WTC11 (cell line): ENCODE measurements at places on chromosomes 7 and 10.
A peak's percentile ranks its signal among the peaks of the same experiment; 100 is the strongest.

DNA sequence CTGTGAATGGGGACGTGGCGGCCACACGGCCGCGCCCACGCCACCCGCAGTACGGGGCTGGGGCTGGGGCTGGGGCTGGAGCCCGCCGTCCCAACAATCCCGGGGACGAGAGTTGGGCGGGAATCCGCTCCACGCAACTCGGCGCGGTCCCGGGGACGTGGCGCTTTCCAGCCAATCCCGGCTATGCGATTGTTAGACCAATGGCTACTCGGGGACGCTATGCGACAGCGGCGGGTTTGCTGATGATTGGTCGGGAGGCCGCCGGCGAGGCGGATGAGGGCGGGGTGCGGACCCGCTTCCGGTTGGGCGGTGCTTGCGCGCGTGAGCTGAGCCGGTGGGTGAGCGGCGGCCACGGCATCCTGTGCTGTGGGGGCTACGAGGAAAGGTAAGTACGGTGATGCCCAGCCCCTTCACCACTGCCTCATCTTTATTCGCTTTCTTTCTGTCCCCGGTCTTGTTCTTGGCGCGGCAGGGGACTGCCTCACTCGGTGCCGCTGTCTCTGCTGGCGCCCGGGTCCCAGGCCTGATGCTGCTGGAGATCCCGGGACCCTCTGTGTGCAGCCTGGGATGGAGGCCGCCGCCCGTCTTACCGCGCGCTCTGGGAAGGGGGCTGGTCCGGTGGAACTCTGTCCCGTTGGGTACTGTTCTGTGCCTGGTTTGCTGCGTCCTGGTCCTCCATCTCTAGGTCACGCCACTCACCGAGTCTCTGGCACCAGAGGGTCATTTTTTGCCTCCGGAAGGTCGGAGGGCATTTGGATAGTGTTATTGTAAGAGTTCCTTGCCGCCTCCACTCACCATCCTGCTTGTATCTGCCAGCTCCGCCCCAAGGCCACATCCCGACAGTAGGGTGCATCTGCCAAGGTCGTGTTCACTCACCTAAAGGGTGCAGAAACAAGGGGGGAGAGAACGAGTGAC is at the start of gene CALU:
Gene CALU (plus strand): TSS at position 312 of the 915 bp plus-strand sequence. CDS start 9,225 bp downstream, outside the sequence.
- peak within 1 kb of the TSS; percentile 96 for H3K27ac ChIP-seq
- peak within 1 kb of the TSS; percentile 98 for H3K4me3 ChIP-seq
- peaks cover 22% of the 10 kb centered on the region for H3K4me1 ChIP-seq
- H3K36me3 ChIP-seq, result peaks cover 3% of the 10 kb centered on the region; the same call in 1 of the 2 replicates

DNA sequence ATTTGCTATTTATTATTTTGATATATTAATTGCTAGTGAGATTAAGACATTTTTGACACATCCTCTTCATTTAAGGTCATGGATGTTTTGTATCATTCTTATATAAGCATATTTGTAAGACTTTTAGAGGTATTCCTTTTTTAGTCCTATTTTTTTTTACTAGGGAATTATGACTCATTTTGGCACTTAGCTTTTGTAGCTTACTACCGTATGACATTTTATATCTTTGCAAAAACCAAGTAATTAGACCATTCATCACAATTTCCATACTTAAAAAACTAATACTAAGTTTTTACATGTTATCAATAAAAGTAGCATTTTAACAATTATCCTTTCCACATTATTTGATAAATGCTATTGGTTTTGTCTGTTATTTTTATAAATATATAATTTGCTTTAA is 41.6 kb downstream of the BMPR1A start:
- H3K27me3 ChIP-seq, result no peaks in the 10 kb centered on the region
- no peak for DNase-seq
- no peak overlapping the region for H3K27ac ChIP-seq
- no peaks in the 10 kb centered on the region; the same call in 1 of the 2 replicates for H3K36me3 ChIP-seq

- H3K36me3 ChIP-seq, result no peaks in the 10 kb centered on the region
- H3K27ac ChIP-seq, result no peak overlapping the region
- no peak for DNase-seq
- peaks cover 4% of the 10 kb centered on the region for H3K4me1 ChIP-seq
- no peaks in the 10 kb centered on the region for H3K27me3 ChIP-seq
These were observed 173.6 kb upstream of the CACNA2D1 start for GRCh38 chr7:82617156-82617555.

GRCh38 chr7:4265676-4266075 is 416.4 kb upstream of the FOXK1 start:
- H3K27ac ChIP-seq, result no peak overlapping the region
- no peaks in the 10 kb centered on the region for H3K27me3 ChIP-seq
- no peak overlapping the region for H3K4me3 ChIP-seq
- H3K36me3 ChIP-seq, result no peaks in the 10 kb centered on the region

DNA sequence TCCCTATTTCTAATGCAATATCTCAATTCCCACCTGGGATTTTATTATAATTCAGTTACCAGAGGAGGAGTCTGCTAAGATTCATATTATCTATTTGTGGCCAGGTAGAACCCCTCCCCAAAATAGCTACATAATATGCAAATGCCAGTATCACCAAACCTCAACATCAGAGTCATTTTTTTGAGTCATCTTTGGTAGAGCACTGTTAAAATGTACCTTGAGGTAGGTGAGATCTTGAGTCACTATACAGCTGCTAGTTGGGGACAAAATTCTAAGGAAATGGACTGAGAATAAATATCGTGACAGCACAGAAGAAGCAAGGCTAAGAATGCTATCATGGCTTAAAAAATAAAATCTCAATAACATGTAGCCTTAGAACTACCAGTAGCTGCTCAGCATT is 4.7 kb upstream of the CRYGN start:
- peaks cover 23% of the 10 kb centered on the region for H3K4me1 ChIP-seq
- no peak overlapping the region for H3K27ac ChIP-seq
- H3K27me3 ChIP-seq, result peaks cover 9% of the 10 kb centered on the region
- DNase-seq, result no peak

DNA sequence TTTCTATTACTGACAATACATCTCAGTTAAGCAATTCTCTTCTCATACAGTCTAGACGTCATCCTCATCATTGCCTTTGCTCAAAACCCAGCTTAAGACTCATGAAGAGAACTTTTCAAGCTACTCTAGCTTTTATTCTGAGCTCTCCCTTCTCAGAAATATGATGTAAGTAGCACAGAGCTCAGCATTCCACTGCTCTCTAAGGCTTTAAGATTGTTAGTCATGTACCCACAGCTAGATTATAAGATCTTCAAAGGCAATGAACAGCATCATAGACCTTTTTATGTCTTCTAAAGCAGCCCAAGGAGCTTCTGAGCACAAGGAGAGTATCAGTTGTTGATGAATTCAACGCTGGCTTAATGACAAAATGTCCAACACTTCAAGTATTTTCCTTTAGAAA is 119.3 kb downstream of the NRP1 start:
- H3K36me3 ChIP-seq, result no peaks in the 10 kb centered on the region
- DNase-seq, result no peak
- H3K4me3 ChIP-seq, result no peak overlapping the region

GRCh38 chr7:132430861-132431822 is 145.1 kb downstream of the PLXNA4 start:
- no peak for DNase-seq
- H3K27ac ChIP-seq, result no peak overlapping the region
- peaks cover 3% of the 10 kb centered on the region; the same call in 1 of the 2 replicates for H3K27me3 ChIP-seq

DNA sequence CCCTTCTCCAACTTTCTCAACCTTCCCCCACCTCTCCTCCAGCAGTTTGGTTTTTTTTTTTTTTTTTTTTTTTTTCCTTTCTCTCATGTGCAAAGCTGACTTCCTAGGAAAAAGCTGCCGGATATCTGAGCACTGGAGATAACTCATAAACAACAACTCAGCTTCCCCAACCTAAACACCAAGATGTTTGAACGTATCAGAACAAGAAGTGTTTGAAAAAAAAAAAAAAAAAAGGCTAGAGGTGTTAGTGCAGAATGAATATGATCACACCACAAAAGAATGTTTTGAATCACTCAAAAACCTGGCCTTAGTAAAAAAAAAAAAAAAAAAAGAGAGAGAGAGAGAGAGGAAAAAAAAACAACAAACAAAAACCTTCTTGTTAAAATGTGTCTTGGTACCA is 11.2 kb downstream of the GATA3 start:
- DNase-seq, result no peak
- no peaks in the 10 kb centered on the region for H3K36me3 ChIP-seq
- no peak overlapping the region; the same call in 1 of the 2 replicates for H3K4me3 ChIP-seq
- no peak overlapping the region for H3K27ac ChIP-seq

- DNase-seq, result peak; percentile 34
- H3K27me3 ChIP-seq, result no peaks in the 10 kb centered on the region
- H3K4me1 ChIP-seq, result peaks cover 9% of the 10 kb centered on the region
- no peaks in the 10 kb centered on the region for H3K36me3 ChIP-seq
These were observed 177.9 kb downstream of the RPS24 start for GRCh38 chr10:78211561-78212051.

GRCh38 chr7:69243016-69243415 is 355.3 kb upstream of the AUTS2 start:
- DNase-seq, result no peak
- H3K27ac ChIP-seq, result no peak overlapping the region
- peaks cover 6% of the 10 kb centered on the region for H3K4me1 ChIP-seq
- no peaks in the 10 kb centered on the region for H3K36me3 ChIP-seq

DNA sequence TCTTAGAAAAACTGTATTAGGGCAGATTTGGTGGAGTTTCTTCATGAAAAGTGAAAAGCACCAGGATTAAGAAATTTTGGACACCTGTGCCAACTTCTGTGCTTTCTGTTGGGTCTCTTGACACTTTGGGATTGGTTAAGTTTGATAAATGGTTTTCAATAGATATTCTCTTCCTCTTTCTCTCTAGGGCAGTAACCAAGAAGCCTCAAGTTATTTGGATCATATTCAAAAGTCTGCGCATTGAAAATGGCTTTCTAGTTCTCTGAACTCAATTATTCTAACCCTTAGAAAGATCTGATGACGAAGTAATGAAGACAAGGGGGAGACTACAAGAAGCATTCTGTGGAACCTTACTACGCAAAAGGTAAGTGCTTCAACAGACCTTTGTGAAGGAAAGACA is 144.0 kb upstream of the CCDC6 start:
- no peak overlapping the region for H3K4me3 ChIP-seq
- H3K27ac ChIP-seq, result no peak overlapping the region
- H3K27me3 ChIP-seq, result no peaks in the 10 kb centered on the region
- H3K4me1 ChIP-seq, result peaks cover 3% of the 10 kb centered on the region
- no peaks in the 10 kb centered on the region for H3K36me3 ChIP-seq
